Progenitor cell of endocrine pancreas (in vitro differentiated cells): ENCODE measurements at places on chromosomes 3 and 15.

GRCh38 chr3:11919390-11919789 lies 72.7 kb upstream of the TAMM41 start:
- no peak for DNase-seq

DNA sequence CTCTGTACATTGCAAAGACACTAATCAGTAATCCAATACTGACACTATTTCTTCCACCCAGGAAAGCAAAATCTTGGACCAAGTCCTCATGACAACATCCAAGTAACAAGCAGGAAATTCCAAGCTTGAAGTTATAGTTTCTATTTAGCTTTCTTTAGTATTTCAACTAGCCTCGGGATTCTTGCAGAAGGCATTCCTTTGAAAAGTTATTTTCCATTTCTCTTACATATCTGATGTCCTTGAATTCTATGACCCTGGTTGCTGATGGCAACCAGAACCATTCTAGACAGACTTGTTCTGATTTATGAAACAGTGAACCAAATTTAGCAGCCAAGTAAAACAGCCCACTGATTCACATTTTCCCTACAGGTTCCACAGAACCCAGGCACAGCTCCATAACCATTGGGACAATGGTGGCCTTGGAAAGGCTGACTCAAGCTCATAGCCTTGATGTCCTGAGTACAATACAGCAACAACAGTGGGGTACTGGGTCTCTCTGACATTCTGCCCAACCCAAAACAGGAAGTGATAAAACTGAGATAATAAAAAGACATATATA lies 26.5 kb downstream of the P3H2 start:
- DNase-seq, result no peak

GRCh38 chr3:12773710-12774086 lies 14.6 kb upstream of the TMEM40 start:
- no peak for DNase-seq

DNA sequence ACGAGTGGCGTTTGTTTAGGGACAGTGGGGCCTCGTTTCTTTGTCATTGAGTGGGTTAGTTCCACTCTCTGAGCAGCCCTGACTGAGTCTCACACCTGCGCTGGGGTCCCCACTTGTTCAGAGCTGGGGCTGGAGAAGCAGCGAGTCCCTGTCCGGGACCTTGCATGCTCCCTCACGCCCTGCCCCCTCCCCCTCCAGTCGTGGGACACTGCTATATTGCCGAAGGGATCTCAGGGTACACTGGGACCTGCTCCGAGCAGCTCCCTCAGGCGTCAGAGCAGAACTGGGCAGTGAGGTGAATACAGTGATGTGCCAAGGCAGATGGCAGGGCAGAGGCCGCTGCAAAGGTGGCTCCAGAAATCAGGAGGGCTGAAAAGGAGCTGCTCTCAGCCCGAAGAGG lies 59.9 kb upstream of the KLF13 start:
- no peak for DNase-seq

DNA sequence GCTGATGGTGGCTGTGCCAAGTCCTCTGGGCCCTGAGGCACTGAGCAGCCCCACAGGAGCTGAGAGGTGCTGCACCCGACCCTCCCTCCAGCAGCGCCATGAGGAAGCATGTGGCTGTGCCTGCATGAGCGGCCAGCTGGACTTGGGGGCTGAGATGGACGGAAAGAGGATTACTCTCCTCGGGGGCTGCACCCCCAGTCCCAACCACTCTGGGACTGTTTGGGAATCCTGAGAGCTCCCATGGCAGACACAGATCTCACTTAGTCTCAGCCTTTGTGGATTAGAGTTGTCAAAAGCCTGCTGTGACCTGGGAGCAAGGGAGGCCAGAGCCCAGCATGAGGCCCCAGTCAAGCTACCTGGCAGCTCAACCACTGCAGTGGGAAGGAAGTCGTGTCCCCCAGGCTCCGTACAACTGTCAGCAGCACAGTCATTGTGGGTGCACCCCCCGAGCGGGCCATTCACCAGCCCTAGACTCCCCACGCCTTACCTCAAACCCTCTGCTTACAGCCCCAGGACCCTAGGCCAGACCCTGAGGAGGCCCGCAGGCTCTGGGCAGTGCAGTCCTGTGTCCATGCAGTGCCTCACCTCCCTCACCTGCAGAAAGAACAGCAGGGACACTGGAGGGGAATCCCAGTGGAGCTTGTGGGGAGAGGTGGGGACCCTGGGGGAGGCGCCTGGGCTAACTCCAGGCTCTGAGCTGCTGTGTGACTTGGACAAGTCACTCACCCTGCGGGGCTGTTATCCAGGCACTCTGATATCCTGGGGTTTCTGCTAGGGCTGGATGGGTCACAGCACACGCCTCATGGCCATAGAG lies 17.1 kb downstream of the PRR23E start:
- DNase-seq, result no peak

DNA sequence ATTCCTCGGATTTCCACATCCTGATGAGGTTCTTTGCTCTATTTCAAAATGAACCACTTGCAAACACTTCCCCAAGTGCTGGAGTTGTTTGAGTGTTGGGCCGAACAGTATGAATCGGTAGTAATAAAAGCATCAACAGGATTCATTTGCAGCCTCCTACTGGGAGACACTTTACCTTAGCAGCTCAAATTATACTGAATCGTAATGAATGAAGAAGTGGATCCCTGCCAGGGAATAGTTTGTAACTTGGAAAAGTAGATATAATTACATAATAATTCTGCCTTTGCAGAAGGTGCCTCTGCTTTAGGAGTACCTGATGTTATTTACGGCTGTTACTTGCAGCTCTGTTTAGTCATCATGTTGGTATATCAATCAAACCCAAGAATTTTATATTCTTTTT lies 669.1 kb downstream of the CADM2 start:
- no peak for DNase-seq

GRCh38 chr3:1469248-1469647 lies 376.4 kb downstream of the CNTN6 start:
- DNase-seq, result no peak

- no peak for DNase-seq
Measured at GRCh38 chr3:128504963-128505730, 12.1 kb upstream of the GATA2 start.

DNA sequence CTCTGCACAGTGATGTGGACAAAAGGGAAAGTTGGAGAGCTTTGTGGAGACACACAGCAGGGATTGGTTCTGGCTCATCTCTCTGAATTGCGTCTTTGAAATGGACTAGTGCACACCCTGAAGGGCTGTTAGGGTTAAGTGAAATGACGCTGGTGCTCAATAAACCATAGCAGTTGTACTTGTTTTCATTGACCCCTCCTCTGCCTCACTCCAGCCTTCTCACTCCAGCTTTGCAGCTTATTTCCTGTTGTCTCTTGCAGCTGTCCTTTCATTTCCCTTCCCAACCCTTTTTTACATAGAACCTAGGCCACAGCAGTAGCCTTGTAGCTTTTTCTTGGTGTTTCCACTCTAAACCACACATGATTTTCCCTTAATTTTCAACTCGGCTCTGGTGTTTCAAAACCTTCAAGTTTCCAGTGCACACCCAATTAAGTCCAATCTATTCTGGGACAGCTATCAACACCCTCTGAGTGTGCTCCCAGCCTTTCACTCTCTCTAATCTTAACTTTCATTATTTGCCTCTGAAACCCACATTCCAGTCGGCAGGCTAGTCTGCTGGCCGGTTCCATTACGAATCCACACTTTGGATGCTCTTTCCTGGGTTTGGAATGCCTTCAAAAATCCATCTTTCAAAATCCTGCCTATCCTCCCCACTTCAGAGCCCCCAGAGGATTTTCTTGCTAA lies 6.4 kb downstream of the C3orf52 start:
- DNase-seq, result no peak

GRCh38 chr3:31508452-31509146 lies 24.1 kb upstream of the STT3B start:
- DNase-seq, result no peak

GRCh38 chr15:58467722-58468423 lies 36.1 kb downstream of the LIPC start:
- DNase-seq, result no peak

GRCh38 chr15:58247855-58248842 lies 110.0 kb downstream of the AQP9 start:
- no peak for DNase-seq

- no peak for DNase-seq
Measured at GRCh38 chr3:14396031-14396692, 6.2 kb upstream of the SLC6A6 start.

DNA sequence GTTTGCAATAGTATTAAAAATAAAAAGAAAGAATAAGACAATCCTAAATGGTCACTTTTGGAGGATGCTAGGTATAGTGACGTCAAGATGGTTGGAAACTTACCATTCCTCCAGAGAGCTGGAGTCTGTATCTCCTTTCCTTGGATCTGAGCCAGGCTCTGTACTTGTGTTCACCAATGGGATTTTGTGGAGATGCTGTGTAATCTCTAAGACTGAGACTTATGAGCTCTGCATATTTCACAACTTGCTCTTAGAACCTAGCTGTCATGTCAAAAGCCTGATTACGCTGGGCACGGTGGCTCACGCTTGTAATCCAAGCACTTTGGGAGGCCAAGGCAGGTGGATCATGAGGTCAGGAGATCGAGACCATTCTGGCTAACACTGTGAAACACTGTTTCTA lies 126.8 kb upstream of the CLSTN2 start:
- DNase-seq, result no peak

GRCh38 chr3:111303760-111304159 lies 232.1 kb downstream of the NECTIN3 start:
- DNase-seq, result no peak

DNA sequence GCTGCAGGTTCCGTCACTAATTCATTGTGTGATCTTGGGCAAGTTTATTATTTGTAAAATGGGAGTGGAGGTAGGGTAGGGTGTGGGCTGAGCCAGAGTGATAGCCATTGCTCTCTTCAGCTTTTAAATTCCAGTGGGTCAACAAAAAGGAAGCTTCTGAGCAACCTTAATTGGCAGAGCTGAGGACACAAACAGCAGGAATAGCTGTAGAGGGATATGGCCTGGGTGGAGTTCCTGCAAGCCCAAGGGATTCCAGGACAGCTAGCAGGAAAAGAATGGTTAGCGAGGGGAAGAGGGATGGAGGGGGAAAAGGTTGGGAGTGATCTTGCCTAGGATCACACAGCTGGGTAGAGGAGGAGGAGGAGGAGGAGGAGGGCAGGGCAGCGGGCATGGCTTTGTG lies 11.4 kb downstream of the CCK start:
- no peak for DNase-seq

DNA sequence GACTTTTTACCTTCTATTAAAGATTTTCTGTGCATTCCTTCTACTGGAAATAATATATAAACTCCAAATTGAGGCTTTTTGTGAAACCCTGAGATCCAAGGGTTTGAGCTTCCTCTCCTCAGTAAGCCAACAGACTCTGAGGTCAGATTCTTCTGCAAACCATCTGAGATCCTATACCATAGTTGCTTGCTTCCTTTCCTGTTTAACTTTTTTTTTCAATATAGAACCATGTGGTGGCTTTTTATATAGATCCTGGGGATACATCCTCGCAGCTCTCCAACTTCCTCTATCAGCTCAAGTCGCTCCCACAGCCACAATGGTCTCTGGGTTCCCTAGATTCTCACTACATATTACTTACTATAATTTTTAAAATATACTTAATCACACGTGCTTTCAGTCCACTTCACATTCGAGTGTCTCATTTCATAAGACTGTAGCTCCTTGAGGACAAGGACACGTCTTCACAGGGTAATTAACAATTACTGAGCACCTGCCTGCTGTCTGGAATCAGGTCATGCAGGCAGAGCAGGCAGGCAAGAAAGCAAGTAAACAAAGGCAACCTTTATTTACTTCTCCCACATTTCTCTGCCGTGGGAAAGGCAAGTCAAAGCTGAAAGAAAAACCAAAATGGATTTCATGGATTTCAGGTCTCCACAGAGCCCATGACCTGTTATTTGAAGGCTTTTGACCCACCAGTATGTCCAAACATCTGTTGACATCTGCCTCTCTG lies 941.5 kb downstream of the FHIT start:
- no peak for DNase-seq

- no peak for DNase-seq
Measured at GRCh38 chr15:101697488-101697887, 26.8 kb downstream of the TARS3 start.

DNA sequence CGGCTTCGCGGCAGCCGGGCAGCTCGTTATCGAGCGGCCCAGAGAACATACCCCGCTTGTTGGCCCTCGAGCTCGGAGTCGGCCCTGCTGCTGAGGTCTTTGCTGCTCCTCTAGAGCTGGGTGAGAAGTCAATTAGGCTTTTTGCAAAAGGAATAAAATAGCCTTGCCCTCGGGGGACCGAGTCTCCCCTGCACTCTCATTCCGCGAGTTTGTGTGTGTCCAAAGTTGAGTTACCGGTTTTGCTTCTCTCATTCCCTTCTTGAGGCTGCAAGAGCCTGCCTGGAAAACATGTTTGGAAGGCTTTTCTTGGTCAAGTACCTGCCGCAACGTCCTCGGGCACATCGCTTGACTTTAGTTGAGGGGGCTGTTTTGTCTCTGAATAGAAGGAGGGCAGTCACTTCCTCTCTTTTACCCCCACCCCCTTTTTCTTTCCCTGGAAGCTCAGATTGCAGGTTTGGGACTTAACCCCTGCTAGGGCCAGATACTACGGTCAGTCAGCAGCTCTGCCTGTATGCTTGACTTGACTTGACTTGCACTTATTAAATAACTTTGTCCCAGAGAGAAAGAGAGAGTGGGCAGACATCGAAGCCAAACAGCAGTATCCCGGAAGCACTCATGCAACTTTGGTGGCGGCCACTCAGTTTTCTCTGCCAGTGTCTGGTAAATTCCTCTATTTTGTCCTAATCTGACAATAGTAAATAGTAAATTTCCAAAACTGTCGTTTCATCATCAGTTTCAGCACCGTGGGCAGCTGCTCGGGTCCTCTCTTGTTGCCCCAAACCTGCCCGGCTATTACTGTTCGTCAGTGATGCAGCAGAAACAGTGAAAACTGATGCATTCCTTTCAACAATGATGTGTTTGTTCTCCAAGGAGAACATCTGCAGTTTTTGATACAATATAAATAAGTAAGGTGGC lies 609 bp downstream of the RNF13 start:
- peak; percentile 11 for DNase-seq

DNA sequence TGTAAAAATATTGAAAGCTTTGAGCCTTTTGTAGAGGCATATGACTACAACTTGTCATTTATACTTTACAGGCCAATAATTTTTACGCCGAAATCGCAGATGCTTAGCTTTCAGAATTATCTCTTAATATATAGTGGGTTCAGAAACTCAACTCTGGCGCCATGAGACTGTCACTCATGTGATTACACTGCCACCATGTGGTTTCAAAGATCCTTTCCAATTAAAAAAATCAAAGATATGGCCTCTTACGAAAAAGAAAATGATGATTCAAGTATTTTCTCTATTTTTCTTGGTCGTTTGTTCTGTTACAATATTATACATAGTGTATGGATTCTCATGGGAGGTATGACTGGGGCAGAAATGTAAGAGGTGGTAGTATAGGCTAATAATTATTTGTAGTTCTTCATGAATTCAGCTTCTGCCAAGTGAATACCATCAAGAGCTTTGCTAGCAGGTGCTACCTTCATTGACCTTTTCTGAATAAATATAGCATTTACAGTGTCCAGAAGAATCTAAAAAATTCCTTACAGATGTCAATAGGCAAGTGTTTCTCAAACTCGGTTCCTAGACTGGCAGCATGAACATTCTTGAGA lies 751.7 kb upstream of the GOLIM4 start:
- DNase-seq, result no peak

- no peak for DNase-seq
Measured at GRCh38 chr3:196141052-196141865, 59.4 kb upstream of the TFRC start.

GRCh38 chr15:67590191-67590590 lies 47.7 kb downstream of the MAP2K5 start:
- no peak for DNase-seq

GRCh38 chr15:63453186-63453905 lies 51.0 kb upstream of the USP3 start:
- DNase-seq, result no peak

GRCh38 chr3:12506201-12506709 lies 22.0 kb downstream of the TSEN2 start:
- DNase-seq, result no peak

GRCh38 chr15:57767481-57767880 lies 61.0 kb downstream of the POLR2M start:
- DNase-seq, result no peak
